ENCODE measurements at places on chromosomes 6 and 20.

DNA sequence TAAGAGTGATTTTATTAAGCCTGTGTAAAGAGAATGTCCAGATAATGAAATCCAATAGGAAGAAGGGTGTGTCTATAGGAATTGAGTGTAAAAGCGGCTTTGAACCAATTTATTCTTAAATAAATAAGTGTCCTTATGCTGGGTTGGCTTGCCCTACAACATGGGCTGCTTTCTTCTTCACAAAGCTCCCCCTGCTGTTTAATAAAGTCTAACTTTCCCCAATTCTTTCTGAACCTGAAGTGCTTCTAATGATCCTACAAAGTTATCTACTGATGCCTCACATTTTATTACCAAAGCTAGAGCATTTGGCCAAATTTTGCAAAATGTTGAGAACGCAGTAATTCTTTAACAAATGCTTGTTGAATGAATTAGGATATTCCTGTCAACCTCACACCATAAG is 36.3 kb upstream of the SIRT5 start:
- DNase-seq = peak; percentile 29

DNA sequence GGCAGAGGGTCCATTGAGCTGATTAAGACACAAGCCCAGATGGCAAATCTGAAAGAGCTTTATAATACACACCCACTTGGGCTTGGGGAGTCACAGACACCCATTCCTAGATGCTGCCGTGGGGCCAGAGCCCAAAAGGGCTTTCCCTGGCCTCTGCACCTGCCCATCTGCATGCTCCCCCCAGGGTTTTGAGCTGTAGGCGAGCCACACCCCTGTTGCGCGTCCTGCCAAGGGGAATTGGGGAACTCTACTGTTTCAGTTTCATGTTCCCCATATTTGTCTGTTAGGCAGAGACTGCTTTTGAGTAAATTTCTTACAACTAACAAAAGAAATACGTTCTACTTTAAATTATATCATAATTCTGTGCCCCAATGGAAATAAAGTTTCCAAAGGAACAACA is 52.9 kb upstream of the FNDC1 start:
- DNase-seq = no peak

DNA sequence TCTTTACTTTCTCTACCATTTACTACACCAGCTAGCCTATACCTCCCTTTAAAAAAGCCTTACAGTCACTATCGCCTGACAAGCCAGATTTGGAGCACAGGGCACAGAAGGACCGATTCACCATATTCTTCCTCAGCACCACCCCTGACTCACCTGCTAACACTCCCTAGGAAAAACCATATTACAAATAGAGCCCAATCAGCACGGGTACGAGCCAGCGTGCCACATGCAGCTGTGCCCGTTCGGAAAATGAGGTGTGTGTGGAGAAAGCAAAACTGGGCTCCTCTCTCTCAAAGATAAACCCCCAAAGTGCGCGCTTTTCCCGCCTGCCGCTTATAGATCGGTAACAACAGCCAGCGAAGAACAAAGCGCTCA is 1.2 kb downstream of the SYNCRIP start:
- no peak for DNase-seq

- DNase-seq = no peak
Observed at GRCh38 chr6:37699138-37699766, 1.6 kb upstream of the MDGA1 start.

- DNase-seq = no peak
Observed at GRCh38 chr6:153218184-153218792, 87.2 kb upstream of the RGS17 start.

GRCh38 chr20:58131151-58131550 is 97.3 kb downstream of the ANKRD60 start:
- DNase-seq = no peak
